ENCODE measurements at places on chromosomes 1 and 21.

- DNase-seq = no peak
Observed at GRCh38 chr1:153561466-153561985, 4.1 kb downstream of the S100A2 start.

GRCh38 chr1:1426496-1427105, 5.5 kb upstream of the ANKRD65 start:
- no peak for DNase-seq

GRCh38 chr1:69191335-69191734, 376.4 kb upstream of the LRRC7 start:
- no peak for DNase-seq

- no peak for DNase-seq
Observed at GRCh38 chr1:248825136-248825535, 579 bp downstream of the SH3BP5L start.

DNA sequence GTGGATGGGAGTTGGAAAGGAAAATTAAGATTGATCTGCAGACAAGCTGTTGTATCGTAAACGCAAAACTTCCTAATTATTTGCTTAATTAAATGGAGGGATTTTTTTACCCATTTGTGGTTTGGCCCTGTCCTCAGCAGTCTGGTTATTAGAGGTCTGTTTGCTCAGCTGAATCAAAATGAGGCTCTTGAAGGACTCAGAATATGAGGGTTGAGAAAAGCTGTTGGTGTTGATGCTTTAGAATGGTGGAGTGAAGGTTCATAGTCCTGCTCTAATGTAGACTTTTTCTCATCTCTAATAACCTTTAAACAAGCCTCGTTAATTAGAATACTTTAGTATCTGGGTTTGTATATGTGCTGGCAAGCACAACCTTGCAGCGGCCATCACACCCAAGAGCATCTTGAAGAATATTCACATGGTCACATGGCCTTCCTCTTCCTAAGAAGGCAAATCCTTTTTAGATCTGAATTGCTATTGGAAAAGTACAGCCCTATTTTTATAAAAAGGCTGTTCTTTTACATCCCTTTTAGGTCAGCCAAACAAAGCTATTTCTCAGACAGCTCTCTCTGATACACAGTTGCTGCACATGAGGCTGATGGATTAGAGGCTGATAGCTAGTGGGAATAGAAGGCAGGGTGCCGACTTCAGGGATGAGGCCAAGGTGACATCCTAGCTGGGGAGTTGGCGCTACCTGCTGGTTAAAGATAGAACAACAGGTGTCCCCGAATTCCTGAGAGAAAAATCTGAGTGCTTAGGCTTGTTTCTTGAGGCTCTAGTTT, 53.8 kb downstream of the MACF1 start:
- no peak for DNase-seq

- no peak for DNase-seq
Observed at GRCh38 chr1:208933984-208934525, 649.5 kb upstream of the CAMK1G start.

DNA sequence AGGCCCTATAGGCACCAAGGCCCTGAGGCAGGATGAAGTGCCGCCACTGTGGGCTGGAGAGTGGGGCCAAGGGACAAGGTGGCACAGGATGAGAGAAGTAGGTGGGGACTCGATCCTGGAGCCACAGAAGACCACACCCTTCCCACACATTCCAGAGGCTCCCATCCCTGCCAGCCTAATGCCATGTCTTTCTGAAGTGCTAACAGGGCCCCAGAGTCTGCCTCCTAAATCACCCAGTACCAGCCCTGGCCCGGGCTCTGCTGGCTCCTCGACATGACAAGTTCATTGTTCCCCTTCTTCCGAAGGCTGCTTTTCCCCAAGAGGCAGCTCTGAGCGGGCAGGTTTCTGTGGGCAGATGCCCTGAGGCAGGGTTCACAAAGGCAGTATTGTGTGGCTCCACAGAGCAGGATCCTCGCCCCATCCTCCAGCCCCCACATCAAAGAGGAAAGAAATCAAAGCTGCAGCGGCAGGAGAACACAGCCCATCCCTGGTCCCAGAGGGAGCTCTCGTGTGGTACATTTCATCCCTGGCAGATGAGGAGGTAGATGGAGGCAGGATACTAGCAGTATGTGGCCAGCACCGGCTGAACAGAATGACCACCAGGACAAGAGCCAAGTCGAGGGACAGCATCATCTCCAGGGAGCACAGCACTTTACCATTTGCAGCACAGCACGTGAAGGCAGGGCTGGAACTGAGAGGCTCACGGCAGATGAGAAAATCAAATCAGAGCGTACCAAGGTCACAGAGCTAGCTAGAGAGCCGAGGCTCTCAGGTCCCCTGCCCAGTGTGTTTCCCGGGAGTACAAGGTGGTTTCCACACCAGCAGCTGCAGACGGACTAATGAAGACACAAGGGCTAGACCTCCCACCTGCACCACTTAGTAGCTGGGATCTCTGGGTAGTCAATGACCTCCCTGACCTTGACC, 64.8 kb downstream of the SYF2 start:
- no peak for DNase-seq

GRCh38 chr1:212520746-212521145, 87.8 kb upstream of the ATF3 start:
- no peak for DNase-seq

DNA sequence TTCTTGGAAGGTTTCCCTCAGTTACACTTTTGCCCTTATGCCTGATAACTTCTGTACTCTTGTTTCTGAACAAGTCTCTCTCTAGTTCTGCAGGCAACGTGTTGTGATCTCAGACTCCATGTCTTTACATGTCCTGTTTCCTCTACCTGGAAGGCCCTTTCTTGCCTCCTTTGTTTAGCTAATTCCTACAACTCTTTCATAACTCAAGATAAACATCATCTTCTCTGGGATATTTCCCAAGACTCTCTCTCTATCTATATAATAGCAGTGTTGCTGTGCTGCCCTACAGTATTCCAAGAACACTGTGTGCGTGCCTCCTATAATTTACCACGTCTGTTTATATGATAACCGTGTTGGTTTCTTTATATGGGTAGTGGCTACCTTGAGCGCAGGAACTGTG, 47.8 kb downstream of the CHRM3 start:
- no peak for DNase-seq

GRCh38 chr1:172391976-172392375, 28.5 kb upstream of the C1orf105 start:
- no peak for DNase-seq

GRCh38 chr1:43381612-43382011, 8.0 kb downstream of the MED8 start:
- no peak for DNase-seq

DNA sequence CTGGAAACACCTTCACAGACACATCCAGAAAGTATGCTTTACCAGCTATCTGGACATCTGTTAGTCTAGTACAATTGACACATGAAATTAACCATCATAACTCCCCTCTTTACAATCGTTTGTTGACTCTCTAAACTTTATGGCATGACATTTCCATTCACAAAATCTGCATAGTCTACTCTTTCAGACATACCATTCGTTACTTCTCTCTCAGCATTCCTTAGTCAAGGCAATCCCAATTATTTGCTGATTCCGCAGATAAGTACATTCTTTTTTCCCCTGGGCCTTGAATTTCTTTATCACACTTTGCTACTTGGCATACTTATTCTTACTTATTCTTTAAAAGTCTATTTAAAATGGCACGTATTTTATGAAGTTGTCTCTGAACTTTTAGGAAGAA, 15.1 kb upstream of the CRB1 start:
- no peak for DNase-seq

DNA sequence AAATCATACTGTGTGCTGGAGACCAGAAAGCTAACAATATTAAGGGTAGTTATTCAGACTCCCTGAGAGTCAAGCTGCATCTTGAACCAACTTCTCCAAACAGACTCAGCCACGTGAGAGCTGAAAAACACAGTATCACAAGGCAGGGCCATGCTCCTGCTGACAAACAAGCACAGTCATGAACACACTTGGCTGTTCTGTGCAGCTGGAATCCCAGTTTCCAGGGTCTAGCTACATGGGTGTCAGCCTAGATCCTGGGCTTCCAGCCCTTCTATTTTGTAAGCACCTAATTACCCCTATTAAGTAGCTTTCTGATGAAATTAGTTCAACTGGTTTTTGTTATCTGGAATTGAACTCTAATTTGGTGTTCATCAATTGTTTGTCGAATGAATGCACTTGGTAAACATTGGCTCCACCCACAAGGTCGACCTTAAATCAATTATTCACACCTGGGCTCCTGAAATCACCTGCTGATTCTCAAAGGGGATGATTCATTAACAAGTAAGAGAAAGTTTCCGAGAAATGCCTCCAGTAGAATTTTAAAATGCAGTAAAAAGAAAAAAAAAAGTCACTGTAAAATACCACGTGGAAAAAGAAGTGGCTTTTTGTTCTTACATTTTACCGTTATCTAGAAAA, 179.3 kb downstream of the ZC3H11B start:
- no peak for DNase-seq

DNA sequence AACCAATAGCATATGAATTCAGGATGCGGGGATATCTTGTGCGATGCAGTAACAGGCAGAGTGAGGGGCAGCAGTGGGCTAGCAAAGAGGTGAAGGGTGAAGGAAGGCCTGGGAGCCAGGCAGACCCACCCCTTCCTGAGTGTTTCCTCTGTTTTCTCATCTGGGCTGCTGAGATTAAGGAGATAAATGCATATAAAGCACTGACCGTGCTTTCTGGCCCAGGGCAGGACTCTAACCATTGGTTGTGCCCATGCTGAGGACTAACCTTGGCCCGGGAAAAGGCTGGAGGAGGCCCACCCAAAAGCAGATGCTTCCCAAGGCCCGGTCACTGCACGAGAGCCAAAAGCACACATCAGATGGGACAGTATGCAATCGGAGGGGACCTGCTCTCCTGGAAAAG, 87.6 kb downstream of the PSMG1 start:
- DNase-seq = no peak

GRCh38 chr1:234852659-234853058, 242.7 kb upstream of the IRF2BP2 start:
- no peak for DNase-seq

DNA sequence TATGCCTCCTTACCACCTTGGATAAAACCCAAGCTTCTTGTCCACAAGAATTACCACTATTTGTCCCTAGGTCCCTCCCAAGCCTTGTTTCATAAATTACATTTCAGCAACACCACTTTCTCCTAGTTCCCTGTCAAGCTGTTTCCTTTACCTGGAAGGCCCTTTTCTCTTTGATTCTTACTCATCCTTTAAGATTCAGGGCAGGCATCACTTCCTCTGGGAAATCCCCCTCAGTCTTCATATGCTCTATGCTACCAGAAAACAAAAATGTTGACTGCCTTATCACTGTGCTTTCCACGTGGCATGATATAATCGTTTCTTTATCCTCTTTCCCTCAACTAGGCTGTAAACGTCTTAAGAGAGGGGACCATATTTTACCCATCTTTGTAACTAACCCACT, 102.7 kb downstream of the LYST start:
- no peak for DNase-seq

- peak; percentile 34 for DNase-seq
Observed at GRCh38 chr1:77126307-77126706, 92.9 kb downstream of the PIGK start.

- DNase-seq = no peak
Observed at GRCh38 chr1:110542725-110543124, 23.8 kb upstream of the KCNA10 start.

Measured in AG04449 (cell line).